ENCODE measurements at places on chromosomes 3 and 15. TPM values are rescaled to one million over a fixed set of nuclear protein-coding genes. Genes with fewer than 3 reads are reported as not detected.

DNA sequence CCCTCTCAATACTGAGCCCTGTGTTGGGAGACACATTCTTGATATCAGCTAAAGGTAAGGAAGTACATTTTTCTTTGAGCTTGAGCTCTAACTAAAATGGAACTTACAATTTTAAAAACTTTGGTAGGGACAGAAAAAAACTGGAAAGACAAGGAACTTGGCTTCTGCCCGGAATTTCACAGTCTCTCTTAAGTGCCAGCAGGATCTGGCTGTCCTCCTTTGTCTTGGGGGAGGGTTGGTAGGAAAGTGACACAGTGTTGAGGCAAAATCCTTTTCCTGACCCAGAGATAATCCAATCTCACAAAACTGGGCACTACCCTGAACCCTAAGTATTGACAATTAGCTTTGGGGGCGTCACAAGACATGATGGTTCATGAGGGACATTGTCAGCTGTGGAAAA lies 45.3 kb downstream of the ZPLD1 start:
- H3K4me3 ChIP-seq, result no peak overlapping the region
- no peaks in the 10 kb centered on the region for H3K27me3 ChIP-seq
- no peak overlapping the region for H3K27ac ChIP-seq
- no peak for DNase-seq

DNA sequence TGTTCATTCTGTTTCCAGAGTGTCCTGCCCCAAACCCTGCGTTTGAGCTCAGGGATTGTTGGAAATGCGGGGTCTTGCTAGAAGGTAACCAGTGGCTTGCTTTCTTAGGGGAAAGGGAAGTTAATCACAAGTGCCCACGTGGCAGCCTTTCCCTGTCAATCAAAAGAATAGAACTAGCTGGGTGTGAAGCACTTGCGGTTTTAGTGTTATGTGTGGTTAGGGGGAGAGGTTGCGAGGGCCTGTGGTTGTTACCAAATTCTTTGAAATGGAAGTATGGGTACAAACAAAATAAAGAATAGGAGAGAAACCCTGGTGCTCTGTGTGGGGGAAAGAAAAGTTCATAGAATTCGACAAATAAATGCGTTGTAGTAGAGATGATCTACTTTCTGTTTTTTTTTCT lies 67.6 kb downstream of the FNDC3B start:
- no peaks in the 10 kb centered on the region for H3K36me3 ChIP-seq
- no peak for DNase-seq
- no peaks in the 10 kb centered on the region for H3K27me3 ChIP-seq

DNA sequence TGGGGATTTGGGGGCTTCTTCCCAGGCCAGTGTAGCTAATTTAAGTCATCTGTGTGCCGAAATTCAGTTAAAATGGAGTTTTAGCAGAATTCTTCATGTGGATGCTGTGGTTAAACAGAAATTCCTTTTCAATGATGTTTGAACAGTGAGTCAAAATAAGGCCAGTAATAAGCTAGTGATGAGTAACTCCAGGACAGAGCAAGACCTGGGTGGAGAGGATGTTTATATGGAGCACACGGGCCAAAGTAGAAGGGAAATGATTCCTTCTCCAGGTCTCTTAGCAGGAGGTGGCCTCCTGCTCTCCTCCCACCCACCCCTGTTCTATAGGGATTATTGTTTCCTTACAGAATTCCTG lies 31.9 kb upstream of the UACA start:
- no peaks in the 10 kb centered on the region for H3K36me3 ChIP-seq
- DNase-seq, result no peak
- H3K27me3 ChIP-seq, result no peaks in the 10 kb centered on the region
- no peaks in the 10 kb centered on the region for H3K4me1 ChIP-seq
- no peak overlapping the region for H3K27ac ChIP-seq
- no peak overlapping the region for H3K4me3 ChIP-seq

DNA sequence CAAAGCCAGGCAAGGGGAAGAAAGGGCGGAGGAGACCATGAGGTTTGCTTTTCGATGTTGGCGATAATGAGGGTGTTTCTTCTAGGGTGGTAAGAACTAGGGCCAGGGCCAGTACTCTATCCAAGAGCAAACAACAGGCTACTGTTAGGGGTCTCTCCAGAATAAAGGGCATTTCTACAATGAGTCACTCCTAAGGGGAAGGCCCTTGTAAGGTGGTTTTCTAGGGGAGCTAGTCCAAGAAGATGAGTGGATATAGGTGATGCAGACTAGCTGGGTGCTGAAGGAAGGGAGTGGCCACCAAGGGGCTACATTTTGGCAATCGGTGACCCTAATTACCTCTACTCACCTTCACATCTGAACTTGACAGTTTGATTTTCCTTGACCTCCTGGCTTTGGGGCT lies 148.5 kb upstream of the HACD2 start:
- H3K36me3 ChIP-seq, result no peaks in the 10 kb centered on the region
- H3K4me3 ChIP-seq, result no peak overlapping the region

DNA sequence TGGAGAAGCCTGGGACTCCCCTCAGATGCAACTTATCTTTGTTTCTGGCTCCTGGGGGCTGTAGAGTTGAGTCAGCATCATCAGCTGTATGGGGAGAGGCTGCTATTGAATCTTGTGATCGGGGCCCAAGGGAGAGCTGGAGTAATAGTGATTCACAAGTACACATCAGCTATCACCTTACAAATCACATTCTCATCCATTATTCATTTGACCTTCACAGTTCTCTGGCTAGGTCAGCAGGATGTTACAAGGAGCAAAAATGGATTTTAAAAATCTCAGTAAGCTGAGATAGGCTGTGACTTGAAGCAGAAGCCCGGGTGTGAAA lies 175.0 kb downstream of the OPA1 start:
- DNase-seq, result no peak
- peaks cover 3% of the 10 kb centered on the region for H3K27me3 ChIP-seq

GRCh38 chr3:113825090-113825489 lies 13.5 kb upstream of the GRAMD1C start:
- H3K4me1 ChIP-seq, result peaks cover 4% of the 10 kb centered on the region
- H3K27me3 ChIP-seq, result no peaks in the 10 kb centered on the region
- no peak overlapping the region for H3K4me3 ChIP-seq
- no peak overlapping the region for H3K27ac ChIP-seq
- H3K36me3 ChIP-seq, result no peaks in the 10 kb centered on the region

GRCh38 chr15:43346305-43346704 lies 15.9 kb upstream of the LCMT2 start:
- H3K4me1 ChIP-seq, result no peaks in the 10 kb centered on the region
- no peaks in the 10 kb centered on the region for H3K36me3 ChIP-seq

DNA sequence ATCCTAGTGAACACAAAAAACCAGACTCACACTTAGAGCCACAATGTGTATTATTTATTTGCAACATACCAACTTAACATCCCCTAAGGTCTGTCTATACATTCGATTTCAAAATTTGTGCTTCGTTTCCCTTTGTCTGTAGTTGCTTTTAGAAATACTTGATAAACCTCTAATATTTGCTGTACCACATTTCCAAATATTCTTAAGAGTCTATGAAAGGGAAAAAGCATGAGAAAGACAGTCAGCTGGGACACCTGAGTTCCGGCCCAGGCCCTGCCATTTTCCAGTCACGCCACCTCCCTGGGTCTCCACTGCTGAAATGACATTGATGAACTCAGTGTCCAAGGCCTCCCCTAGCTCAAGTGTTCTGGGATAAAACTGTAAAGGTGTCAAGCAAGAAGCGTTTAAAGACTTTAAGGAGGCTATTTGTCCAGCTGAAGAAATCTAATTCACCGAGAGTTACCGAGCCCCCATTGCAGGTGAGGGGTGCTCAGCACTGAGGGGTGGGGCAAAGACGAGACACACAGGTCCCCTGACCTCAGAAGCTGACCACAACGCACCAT lies 26.6 kb downstream of the LRRC2 start:
- no peak overlapping the region for H3K27ac ChIP-seq
- H3K36me3 ChIP-seq, result no peaks in the 10 kb centered on the region
- no peaks in the 10 kb centered on the region for H3K27me3 ChIP-seq
- H3K4me3 ChIP-seq, result no peak overlapping the region
- DNase-seq, result no peak
- H3K4me1 ChIP-seq, result peaks cover 5% of the 10 kb centered on the region

DNA sequence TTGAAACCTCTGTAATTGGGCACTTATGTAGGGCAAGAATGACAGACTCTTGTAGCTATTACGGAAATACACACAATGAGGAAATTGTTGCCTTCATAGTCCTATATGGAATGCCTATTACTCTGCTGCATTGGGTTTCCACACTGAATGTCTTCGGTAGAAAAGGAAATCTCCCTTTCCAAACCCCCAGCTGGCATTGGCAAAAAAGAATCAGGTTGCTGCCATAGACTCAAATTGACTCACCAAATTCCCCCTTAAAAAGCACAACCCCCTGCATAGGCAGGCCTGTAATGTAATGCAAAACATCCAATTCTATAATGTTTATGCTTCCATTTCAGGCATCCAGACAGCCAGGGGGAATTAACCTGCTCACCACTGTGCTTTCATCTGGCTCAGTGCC lies 44.8 kb upstream of the NTRK3 start:
- H3K36me3 ChIP-seq, result no peaks in the 10 kb centered on the region
- H3K27ac ChIP-seq, result no peak overlapping the region
- no peak for DNase-seq
- H3K4me1 ChIP-seq, result peaks cover 7% of the 10 kb centered on the region

Gene ARIH2
- total RNA-seq, result 136 TPM

Gene DALRD3
- total RNA-seq, result 30.4 TPM
